ENCODE measurements at places on chromosomes 12 and 14. TPM values are rescaled to one million over a fixed set of nuclear protein-coding genes. Genes with fewer than 3 reads are reported as not detected.

Gene KRT6C
- total RNA-seq, result 11.0 TPM

Gene NTS
- total RNA-seq, result not detected

Gene DPY19L2
- 7.6 TPM for total RNA-seq

Gene EML5
- 0.62 TPM for total RNA-seq

Gene KRT5
- total RNA-seq, result 2,541 TPM

Gene STAC3
- 2.3 TPM for total RNA-seq

Gene IQSEC3
- not detected for total RNA-seq

Gene ANAPC7
- 34.4 TPM for total RNA-seq

Gene GYS2
- total RNA-seq, result not detected

Gene PRR4
- total RNA-seq, result 33.5 TPM

Gene ZFC3H1
- 50.8 TPM for total RNA-seq

Gene MYF5
- total RNA-seq, result not detected

Gene NINJ2
- 30.8 TPM for total RNA-seq

Gene PMCH
- not detected for total RNA-seq

Gene KRT75
- total RNA-seq, result 31.9 TPM

Gene TWF1
- total RNA-seq, result 52.9 TPM

Gene PTPRR
- total RNA-seq, result not detected

Gene TOMM20L
- not detected for total RNA-seq

Gene LGR5
- 1.4 TPM for total RNA-seq

Gene RNF212B
- total RNA-seq, result 0.59 TPM

Gene FOXG1
- total RNA-seq, result not detected

Gene FAM181A
- total RNA-seq, result not detected

Gene USP44
- total RNA-seq, result 0.53 TPM

Gene PKP2
- 10.5 TPM for total RNA-seq

Gene PMEL
- 31.9 TPM for total RNA-seq

Gene GUCY2C
- 0.99 TPM for total RNA-seq

Gene ZBTB39
- total RNA-seq, result 6.1 TPM

Gene SYNDIG1L
- 0.42 TPM for total RNA-seq

Gene CAPZA3
- not detected for total RNA-seq

Gene ADAM21
- total RNA-seq, result not detected

Gene PLEKHH1
- total RNA-seq, result 14.5 TPM

Gene KIF26A
- 3.7 TPM for total RNA-seq

Gene ST8SIA1
- total RNA-seq, result 6.2 TPM

Gene TSPAN11
- total RNA-seq, result 1.6 TPM

Gene PLEKHG7
- not detected for total RNA-seq

Gene HVCN1
- total RNA-seq, result 3.4 TPM

Gene CPNE6
- total RNA-seq, result 0.39 TPM

Gene INF2
- total RNA-seq, result 73.5 TPM

Measured in lower leg skin (tissue), 4 donors.